ENCODE measurements at places on chromosomes 4 and X.

- DNase-seq = no peak
Observed at GRCh38 chrX:47483306-47484268, 565 bp upstream of the ZNF41 start.

DNA sequence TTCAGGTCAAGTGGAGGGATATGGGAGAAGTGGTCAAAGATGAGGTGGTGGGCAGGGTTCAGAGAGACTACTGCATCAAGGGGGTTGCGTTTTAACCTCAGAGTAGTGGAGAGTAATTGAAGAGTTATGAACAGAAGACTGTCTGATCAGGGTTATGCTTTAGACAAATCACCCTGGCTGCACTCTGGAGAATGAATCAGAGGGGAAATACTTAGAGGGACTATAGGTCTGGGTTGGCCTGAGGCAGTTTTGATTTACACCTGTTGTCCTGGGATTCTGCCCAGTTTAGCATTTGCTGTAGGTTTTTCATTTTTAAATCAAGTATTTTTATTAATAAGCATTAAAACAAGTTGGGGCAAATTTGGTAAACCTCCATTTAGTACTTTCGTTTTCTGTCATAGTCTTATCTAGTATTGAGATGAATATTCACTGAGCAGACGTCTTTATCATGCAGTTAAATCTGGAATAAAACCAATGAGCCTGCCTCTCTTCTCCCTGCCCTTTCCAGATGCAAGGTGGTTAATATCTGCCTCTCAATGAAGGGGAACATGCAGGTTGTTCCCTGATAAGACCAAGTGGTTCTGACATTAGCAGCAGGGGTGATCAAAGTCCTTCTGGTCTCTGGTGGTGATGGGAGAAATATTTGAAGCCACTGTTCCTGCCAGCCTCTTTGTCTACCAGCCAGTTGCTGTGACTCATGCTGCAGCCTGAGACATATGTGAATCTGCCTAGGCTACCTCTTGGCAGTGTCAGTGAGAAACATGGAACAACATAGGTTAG is 116.0 kb upstream of the RPS6KA3 start:
- DNase-seq = no peak

GRCh38 chr4:33218238-33218637 is 2498.1 kb downstream of the PCDH7 start:
- DNase-seq = no peak

DNA sequence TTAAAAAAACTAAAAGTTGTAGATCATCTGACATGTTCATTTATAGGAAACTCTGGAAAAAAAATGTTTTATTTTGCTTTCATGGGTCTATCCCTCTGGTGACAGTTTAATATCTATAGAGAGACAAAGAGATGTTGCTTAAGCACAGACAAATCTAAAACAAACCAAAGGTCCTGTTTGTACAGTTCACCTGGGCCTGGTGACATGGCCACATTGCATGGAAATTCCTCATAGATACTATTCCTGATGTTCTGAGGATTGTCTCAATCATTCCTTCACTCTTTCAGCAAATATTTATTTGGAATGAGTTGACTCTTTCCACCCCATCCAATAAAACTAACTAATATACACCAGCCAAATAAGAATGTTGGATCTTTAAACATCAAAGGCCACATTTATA is 259.1 kb upstream of the NOCT start:
- DNase-seq = no peak

DNA sequence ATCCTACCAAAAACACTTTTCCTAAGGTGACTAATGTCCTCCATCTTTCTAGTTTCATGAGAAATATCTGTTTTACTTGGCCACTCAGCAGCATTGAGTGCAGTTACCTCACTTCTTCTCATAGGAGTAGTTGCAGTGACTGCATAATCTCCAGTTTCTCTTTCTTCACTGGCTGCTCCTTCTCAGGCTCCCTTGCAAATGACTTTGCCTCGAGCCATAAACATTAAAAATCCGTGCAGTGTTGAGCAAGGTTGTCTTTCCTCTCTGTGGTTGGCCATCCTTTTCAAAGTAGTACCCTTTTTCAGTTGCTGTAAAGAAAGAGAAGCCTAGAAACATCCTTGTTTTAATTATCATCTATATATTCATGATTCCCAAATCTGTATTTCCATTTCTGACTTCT is 10.2 kb upstream of the PRKG2 start:
- no peak for DNase-seq

GRCh38 chr4:189765736-189766135 is 174.9 kb upstream of the FRG1 start:
- no peak for DNase-seq

- DNase-seq = no peak
Observed at GRCh38 chrX:152025656-152026440, 51.4 kb upstream of the GABRE start.

DNA sequence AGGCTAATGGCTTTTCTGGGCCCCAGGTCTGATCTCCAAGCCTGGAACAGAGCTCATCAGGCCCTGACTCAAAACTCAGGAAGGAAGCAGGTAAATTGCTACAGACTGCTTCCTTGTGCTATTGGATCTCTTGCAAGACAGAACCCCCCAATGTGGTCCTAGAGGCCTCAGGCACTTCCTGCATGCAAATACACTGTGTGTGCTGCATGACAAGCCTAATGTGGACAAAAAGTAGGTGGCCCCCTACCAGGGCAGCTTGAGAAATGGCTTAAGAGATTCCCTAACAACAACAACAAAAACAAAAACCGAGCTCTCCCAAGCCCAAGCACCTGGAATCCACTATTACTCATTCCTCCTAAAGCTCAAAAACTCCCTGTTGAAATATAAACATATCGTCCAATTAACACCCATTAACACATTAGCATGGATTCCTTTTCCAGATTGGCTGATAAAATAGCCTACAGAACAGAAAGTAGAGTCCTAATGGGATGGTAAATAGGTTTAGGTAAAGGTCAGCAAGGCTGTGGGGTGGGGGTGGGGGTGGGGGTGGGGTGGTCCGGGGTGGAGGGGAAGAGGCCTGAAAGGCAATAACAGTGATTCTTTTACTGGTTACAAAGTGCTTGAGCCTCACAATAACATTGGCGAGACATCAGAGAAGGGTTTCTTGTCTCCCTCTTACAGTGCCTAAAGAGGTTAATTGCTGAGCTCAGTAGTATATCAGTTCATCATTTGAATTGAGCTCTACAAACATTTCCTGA is 24.1 kb upstream of the FGF16 start:
- no peak for DNase-seq

DNA sequence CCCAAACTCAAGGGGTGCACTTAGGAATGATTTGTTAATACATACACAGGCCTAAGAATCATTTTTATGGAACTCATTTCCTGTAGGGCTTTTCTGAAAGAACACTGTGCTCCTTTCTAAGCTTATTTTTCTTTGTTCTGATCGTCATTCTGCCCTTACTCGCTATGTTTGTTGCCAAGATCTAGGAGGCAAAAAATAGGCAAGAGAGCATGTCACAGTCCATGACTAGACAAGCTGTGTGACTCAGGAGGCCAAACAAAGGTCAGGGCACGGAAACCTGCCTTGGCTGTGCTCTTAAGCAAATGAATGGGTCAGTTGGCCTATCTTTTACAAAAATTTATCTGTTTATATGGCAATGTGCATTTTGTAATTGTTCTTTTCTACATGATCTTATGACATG is 42.5 kb upstream of the C1GALT1C1 start:
- no peak for DNase-seq

DNA sequence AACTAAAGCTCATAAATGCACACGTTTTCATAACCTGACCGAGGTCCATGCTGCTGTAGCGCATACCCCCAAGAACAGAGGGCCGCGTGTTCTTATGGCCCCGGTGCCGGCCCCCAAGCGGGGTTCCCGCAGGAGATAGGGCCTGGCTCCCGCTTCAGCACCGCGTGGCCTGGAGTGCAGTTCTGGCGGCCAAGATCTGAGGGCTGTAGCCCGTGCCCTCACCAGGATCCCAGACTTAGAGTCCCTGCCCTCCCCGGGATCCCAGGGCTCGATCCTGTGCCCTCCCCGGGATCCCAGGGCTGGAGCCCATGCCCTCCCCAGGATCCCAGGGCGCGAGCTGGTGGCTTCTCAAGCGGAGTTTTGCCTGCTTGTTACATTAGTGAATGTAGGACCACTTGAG is 1.0 kb upstream of the GRPEL1 start:
- DNase-seq = no peak
